ENCODE measurements at places on chromosomes 11 and 22.

GRCh38 chr11:1499261-1499890 is 12.8 kb upstream of the MOB2 start:
- DNase-seq, result no peak

DNA sequence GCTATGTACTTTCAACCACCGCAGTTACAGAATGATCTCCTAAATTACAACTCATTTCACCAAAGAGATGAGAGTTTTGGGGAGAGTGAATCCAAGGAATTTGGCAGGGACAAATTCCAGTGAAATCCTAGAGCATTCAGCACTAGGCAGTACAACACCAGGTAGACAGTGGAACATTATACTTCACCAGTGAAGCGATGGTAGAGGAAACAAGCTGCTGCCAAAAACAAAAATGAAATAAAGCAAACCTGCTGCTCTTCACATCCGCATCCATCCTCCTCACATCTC is 16.9 kb downstream of the SMCO4 start:
- no peak for DNase-seq

DNA sequence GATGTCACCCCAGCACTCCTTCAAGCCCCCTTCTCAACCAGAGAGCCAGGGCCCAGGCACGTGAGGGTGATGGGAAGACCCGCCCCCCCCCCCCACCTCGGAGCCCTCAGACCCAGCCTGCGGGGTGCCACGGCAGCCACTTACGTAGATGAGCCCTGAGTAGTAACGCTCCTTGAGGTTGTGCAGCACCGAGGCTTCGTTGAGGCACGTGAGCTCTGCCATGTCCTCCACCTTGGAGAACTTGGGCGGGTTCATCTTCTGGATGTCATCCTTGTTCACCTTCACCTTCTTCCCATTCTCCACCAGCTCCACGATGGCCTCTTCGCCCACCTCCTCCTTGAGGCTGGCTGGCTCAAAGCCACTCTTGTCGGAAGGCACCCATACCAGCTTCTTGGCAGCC is 39.0 kb downstream of the MYH9 start:
- no peak for DNase-seq

- no peak for DNase-seq
Observed at GRCh38 chr11:74647404-74647803, 55.0 kb downstream of the POLD3 start.

DNA sequence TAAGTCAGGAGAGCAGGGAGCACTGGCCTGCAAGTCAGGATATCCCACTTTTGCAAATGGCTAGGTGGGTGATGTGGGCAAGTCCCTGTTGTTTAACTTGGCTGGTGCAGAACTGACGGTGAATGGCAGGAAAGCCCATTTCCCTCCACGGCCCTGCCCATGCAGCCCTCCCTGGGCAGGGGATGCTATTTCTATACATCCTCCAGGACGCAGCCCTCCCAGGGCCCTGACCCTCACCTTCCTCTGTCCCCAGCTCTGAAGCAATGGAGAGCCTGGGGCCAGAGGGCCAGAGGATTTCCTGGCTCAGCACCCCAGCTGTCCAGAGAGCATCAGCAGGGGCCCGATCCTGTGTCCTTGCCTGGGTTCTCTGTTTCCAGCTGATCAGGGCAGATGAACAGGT is 91.3 kb downstream of the TSPAN18 start:
- DNase-seq, result no peak

GRCh38 chr22:32486656-32487390 is 12.2 kb downstream of the FBXO7 start:
- peak; percentile 79 for DNase-seq

GRCh38 chr11:125903711-125904659 is at the start of gene DDX25:
Gene DDX25 (plus strand): TSS chr11:125904508. CDS start chr11:125904518, 10 bp downstream.
- peak; percentile 79 for DNase-seq

DNA sequence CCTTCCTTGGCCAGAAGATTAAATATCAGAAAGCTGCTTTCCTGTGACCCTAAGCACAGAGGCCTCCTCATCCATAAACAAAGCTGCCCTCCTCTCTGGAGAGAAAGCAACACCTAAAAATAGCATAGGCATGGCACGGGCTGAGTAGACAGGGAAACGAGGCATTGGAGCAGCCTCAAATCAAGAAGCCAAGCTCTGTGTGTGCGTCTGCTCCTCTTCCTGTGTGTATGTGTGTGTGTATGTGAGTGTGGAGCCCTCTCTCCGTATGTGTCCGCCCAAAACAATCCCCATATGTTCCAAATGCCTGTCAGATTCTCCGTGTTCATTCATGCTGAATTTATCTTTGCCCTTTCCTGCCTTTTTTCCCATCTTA is 24.0 kb downstream of the KCNJ5 start:
- no peak for DNase-seq

- DNase-seq, result no peak
Observed at GRCh38 chr11:95559899-95560298, 229.7 kb downstream of the FAM76B start.

DNA sequence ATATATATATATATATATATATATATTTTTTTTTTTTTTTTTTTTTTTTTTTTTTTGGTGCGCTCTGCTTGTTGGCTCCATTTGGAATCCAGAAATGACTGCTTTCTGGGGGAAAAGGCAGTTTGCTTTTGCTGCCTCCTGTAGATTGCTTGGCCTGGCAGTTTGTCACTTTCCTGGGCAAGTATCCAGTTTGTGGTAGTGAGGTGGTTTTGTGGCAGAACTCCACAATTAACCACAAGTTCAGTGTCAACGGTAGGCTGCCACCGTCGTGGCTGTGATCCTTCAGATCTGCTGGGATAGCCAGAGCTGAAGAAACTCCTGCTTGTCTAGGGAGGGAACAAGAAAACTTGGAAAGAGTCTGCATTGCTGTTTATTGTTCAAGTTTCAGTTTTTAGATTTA is 5.0 kb upstream of the PDE3B start:
- peak; percentile 35 for DNase-seq

DNA sequence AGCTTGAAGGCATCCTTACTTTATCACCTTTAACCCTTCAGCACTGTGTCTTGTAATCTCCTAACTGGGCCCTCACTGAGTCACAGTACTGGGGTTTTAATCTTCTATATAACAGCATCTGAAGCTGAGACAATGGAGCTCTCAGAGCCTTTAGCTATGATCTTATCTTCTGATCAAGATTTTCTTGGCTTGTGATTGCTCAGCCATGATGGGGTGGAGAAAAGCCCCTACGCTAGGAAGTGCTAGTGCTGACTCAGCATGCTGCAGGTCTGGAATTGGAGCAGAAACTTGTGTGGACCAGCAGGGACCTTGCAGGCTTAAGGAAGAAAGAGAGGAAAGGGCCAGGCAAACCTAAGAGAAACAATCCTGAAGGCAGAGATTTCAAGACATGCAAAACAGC is 71.7 kb upstream of the EED start:
- no peak for DNase-seq
